ENCODE measurements at places on chromosomes 7 and 10. TPM values are rescaled to one million over a fixed set of nuclear protein-coding genes. Genes with fewer than 3 reads are reported as not detected.

DNA sequence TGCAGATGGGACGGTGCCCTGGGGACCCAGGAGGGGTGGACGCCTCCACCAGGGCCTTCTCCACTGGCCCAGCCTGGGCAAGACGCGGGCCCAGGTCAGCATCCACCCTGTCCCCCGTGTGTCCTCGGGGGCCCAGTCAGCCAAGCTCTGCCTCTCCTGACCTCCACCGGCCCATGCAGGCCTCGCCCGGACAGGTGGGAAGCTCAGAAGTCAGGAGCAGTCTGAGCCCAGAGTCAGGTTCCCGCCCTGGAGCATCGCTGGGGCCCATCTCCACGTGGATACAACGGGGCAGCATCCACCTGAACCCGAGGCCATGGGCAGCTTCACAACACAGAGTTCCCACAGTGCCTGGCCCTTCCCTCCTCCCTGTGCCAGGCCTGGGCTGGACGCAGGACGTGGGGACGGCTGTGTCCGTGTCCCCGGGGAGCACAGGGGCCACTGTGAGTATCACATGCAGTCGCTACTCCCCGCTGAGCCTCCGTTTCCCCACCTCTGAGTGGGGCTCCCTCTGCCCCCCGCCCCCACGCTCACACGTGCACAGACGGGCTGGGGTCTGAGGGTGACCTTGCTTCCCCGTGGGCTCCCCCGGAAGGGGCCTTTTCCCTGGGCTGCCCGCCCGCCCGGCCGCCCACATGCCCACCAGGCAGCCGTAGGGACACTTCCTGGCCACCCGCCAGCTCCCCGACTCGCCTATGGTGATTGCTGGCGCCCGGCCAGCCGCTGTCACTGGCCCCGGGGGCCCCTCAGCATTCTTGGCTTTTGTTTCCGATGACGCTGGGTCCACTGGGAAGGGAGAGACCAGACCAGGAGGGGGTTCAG, 64.3 kb downstream of the PDGFA start:
- no peak overlapping the region for H3K27ac ChIP-seq
- no peak for DNase-seq
- no peak overlapping the region for H3K4me3 ChIP-seq
- H3K36me3 ChIP-seq: no peaks in the 10 kb centered on the region

- no peak overlapping the region for H3K4me3 ChIP-seq
- H3K27ac ChIP-seq: no peak overlapping the region
- no peaks in the 10 kb centered on the region for H3K27me3 ChIP-seq
- no peaks in the 10 kb centered on the region for H3K4me1 ChIP-seq
- H3K36me3 ChIP-seq: no peaks in the 10 kb centered on the region
These were observed 12.5 kb upstream of the GNA12 start for GRCh38 chr7:2856388-2857169.

MGAM2 gene
- total RNA-seq: 0.15 TPM

GRCh38 chr7:2066251-2066919, 166.4 kb downstream of the MAD1L1 start:
- peaks cover 7% of the 10 kb centered on the region for H3K4me1 ChIP-seq
- no peaks in the 10 kb centered on the region for H3K27me3 ChIP-seq
- H3K36me3 ChIP-seq: no peaks in the 10 kb centered on the region
- no peak overlapping the region for H3K4me3 ChIP-seq
- H3K27ac ChIP-seq: no peak overlapping the region
- no peak for DNase-seq

GRCh38 chr10:77605466-77605865, 32.1 kb downstream of the KCNMA1 start:
- no peaks in the 10 kb centered on the region for H3K36me3 ChIP-seq
- H3K27me3 ChIP-seq: no peaks in the 10 kb centered on the region
- no peak overlapping the region for H3K27ac ChIP-seq
- H3K4me1 ChIP-seq: no peaks in the 10 kb centered on the region
- no peak overlapping the region for H3K4me3 ChIP-seq
- DNase-seq: no peak

SPACDR gene
- not detected for total RNA-seq

SLC13A1 gene
- not detected for total RNA-seq

DNA sequence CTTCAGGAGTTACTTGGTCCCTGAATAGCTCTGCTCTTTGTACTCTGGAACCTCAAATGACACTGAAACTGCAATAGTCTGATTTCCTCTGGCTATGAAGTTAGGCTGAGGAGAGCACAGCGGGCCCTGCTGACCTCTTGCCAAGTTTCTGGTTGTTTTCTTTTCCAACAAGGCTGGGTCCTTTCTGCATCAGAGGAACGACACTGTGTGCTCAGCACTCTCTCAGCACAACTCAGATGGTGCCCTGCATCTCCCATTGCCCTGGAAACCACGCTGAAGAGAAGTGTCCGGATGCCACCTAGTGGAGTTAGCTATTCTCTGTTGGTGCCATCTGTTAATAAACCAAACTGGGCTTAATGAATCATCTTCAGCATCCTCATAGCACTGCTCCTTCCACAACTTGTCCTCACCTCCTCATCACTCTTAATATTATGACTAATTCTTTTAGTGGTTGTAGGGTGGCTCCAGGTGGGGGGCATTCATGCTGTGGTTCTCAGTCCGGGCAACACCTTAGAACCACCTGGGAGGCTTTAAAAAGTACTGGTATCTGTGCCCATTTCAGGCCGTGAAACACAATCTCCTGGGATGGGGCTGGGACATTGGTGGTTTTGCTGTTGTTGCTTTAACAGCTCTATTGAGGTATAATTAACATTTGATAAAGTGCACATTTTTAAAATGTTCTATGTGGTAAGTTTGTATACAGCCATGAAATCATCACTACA, 8.2 kb upstream of the EFCAB10 start:
- H3K27ac ChIP-seq: no peak overlapping the region
- H3K4me1 ChIP-seq: no peaks in the 10 kb centered on the region
- no peak overlapping the region for H3K4me3 ChIP-seq
- H3K27me3 ChIP-seq: no peaks in the 10 kb centered on the region

GRCh38 chr7:113456533-113456932, 338.2 kb upstream of the SMIM30 start:
- no peak overlapping the region for H3K27ac ChIP-seq
- no peak overlapping the region for H3K4me3 ChIP-seq
- H3K36me3 ChIP-seq: no peaks in the 10 kb centered on the region
- no peaks in the 10 kb centered on the region for H3K4me1 ChIP-seq

GRCh38 chr10:86024281-86025041, 342.1 kb downstream of the GRID1 start:
- no peak overlapping the region for H3K4me3 ChIP-seq
- H3K4me1 ChIP-seq: no peaks in the 10 kb centered on the region
- H3K27me3 ChIP-seq: no peaks in the 10 kb centered on the region
- H3K27ac ChIP-seq: peak overlapping the region; percentile 66
- no peak for DNase-seq
- no peaks in the 10 kb centered on the region for H3K36me3 ChIP-seq
